SIG-M5 (cell line): ENCODE measurements at places on chromosomes 11 and 22.

DNA sequence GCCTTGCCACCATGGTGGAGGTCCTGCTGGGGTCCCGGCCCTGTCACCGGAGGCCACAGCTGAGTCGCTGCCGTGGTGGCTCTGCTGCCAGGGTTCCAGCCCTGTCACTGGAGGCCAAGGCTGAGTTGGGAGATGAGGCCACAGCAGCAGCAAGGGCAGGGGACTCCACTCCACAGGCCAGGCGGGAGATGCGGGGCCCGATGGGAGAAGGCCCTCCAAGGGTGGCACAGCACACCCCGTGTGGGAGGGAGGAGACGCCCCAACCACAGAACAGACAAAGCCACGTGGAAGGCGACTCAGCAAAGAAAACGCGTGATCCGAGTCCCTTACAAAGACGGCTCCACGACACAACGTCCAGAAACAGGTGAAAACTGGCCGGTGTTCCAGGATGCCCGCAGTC lies 159.3 kb downstream of the BRD1 start:
- DNase-seq, result no peak

DNA sequence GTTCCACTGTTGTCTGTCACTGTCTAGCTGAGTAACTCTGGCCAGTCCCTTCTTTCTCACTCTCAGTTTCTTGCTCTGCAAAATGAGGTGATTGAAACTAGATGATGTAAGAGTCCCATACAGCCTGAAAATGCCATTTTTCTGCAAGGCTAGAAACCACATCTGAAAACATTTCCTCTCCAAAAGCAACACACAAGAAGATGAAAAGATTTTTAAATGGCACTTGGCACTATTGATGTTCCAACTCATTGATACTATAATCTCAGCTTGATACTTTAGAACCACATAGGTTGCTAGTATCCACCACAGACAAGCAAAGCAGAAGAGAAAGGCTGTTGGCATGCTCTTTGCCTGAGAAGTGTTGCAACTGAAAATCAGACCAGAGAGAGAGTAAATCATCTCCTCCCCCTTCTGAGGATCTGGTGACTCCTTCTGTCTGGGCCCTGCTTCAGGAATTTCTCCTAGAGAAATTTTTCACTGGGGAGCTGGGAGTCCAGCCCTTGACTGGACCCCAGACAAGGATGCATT lies 1217.9 kb downstream of the LRRC4C start:
- no peak for DNase-seq

- DNase-seq, result no peak
Measured at GRCh38 chr11:2212411-2213251, 41.0 kb upstream of the TH start.

- no peak for DNase-seq
Measured at GRCh38 chr11:72546866-72547265, 112.5 kb upstream of the CLPB start.

GRCh38 chr11:93741882-93742226 lies 382 bp downstream of the C11orf54 start:
- no peak for DNase-seq

- no peak for DNase-seq
Measured at GRCh38 chr22:22943521-22944267, 56.1 kb downstream of the IGLL5 start.

DNA sequence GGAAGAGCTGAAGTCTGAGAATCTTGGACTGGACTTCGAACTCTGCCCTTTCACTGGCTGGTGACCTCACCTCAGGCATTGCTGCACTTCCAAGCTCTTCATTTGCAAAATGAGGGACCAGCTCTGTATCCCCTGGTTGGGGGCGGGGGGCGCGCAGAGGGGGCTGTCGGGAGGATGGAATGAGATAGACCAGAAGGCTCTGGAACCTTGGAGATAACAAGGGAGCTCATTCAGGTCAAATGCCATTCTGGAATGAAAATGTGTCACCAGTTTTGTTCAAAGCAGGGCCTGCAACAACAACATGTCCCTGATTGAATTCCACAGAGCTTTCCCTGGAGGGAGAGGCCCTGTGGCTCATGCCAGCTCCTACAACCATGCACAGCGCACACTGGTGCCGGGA lies 370.5 kb downstream of the MN1 start:
- no peak for DNase-seq

DNA sequence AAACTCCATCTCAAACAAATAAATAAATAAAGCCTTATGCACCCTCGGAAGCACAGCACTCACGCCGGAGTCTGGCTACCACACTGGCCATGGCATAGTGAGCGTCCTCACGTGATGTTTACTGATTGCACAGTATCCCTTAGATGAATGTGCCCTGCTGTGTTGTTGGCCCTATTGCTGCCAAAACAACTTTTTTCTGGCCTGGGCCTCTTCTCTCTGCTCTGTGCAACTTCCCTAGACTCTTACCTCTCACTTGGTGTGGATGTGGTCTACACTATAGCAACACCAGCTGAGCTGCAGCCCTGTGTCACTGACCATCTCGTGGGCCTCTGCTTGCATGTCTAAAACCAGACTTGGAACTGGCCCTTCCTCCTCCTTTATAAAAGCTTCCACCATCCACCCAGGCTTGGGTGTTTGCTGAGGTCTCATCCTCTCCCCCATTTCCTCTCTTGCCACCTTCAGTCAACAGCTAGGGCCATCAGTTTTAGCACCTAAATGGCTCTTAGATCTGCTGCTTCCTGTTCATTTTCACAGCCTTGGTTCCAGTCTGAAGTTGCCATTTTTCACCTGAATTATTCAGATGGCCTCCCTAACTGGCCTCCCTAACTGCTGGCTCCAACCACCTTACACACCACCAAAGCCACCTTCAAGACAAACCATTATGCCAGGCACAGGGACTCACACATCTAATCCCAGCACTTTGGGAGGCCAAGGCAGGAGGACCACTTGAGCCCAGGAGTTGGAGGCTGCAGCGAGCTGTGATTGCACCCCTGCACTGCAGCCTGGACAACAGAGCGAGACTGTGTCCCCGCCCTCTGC lies 9.2 kb downstream of the ZNF74 start:
- no peak for DNase-seq

GRCh38 chr11:13881226-13881905 lies 81.2 kb upstream of the SPON1 start:
- DNase-seq, result no peak
